ENCODE measurements at places on chromosomes 13 and 19.

DNA sequence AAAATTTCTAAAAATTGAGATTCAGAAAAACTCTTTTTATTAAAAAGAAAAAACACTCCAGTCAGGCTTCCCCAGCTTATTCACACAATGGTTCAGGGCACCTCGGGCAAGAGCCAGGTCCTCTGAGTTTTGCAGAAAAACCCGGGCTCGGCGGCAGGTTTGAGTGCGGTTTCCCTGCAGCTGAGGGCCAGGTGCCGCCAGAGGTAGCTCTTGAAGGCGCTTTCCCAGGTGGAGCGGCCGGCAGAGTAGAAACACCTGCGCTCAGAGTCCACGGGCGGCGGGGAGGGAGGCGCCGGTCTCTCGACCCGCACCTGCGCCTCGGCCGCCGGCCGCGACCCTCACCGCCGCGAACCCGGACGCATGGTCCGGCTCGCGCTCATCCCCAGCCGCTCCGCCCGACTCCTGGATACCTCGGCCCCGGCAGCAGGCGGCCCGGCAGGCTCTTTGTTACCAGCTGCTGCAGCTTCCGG lies 444 bp downstream of the PROSER1 start:
- DNase-seq: no peak

DNA sequence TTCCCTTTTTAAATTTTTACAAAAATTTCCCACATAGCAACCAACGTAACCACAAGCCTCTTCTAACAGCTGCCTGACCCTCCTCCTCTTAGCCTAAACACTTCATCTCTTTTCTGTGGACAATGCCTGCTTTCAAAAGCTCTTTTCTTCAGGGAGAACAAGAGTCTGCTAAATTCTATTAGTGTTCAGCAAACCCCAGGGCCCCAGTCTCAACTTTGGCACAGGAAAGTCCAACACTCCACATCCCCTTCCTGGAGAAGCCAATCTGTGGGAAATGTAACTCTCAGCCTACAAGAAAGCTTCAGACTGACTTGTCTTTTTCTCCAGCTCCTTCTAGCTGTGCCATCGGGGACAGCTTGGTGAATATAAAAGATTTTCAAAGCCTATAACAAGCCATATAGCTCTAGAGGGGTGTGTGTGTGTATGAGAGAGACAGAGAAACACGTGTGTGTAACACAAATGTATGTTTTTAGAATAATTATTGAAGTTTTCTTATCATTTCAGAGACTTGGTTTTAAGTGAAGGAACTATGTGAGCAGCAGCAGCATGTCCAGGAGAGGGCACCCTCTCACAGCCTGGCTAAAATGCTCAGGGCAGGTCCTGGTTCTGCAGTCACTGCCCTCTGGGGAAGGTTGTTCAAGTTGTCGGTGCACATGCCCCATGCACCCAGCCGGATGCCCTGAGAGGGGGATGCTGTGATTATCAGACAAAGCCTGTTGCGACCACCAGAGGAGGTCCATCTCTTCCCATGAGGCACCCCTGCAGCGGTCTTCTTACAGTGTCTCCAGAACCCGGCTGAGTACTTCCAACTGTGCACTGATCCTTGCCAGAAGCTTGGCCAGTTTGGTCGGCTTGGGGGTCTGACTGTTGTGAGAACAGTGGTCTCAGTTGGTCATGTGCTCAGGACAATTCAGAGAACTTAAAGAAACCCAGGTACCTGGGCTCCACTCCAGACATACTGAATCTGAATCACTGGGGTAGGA lies 34.4 kb downstream of the CCDC70 start:
- no peak for DNase-seq

DNA sequence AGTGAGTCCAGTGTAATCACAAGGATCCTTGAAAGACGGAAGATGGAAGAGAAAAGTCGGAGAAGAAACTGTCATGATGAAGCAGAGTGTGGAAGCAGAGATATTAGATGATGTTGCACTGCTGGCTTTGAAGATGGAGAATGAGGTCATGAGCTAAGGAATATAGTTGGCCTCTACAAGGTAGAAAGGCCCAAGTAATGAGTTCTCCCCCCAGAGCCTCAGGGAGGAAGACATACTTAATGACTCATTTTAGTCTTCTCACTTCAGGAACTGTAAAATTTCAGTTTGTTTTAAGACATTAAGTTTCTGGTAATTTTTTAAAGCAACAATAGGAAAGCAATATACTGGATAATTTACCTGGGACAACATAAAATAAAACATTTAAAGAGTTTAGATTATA lies 1331.5 kb upstream of the PCDH20 start:
- DNase-seq: no peak

DNA sequence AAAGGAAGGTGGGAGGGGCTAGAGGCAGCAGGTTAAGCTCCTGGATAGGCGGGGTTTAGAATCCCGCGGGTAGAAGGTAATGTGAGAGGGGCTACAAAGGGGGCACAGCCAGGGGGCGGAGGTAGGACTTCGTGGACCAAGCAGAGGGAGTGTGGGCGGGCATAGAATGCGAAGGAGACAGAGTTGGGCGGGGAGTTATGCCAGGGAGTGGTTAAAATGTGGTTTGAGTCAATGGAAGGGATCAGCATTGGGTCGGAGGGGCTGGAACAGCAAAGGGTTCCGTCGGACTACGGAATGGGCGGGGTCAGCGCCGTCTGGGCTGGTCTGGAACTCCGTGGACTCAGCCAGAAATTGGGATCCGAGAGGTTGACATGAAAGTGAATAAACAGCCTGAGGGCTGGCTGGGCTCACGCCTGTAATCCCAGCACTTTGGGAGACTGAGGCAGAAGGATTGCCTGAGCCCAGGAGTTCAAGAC lies 3.0 kb downstream of the LTBP4 start:
- no peak for DNase-seq

- DNase-seq: no peak
Observed at GRCh38 chr13:68748038-68748437, 1359.6 kb upstream of the ATXN8OS start.

- DNase-seq: no peak
Observed at GRCh38 chr13:73341748-73342147, 282.9 kb downstream of the KLF5 start.

- DNase-seq: no peak
Observed at GRCh38 chr13:112782429-112783010, 92.7 kb downstream of the ATP11A start.

DNA sequence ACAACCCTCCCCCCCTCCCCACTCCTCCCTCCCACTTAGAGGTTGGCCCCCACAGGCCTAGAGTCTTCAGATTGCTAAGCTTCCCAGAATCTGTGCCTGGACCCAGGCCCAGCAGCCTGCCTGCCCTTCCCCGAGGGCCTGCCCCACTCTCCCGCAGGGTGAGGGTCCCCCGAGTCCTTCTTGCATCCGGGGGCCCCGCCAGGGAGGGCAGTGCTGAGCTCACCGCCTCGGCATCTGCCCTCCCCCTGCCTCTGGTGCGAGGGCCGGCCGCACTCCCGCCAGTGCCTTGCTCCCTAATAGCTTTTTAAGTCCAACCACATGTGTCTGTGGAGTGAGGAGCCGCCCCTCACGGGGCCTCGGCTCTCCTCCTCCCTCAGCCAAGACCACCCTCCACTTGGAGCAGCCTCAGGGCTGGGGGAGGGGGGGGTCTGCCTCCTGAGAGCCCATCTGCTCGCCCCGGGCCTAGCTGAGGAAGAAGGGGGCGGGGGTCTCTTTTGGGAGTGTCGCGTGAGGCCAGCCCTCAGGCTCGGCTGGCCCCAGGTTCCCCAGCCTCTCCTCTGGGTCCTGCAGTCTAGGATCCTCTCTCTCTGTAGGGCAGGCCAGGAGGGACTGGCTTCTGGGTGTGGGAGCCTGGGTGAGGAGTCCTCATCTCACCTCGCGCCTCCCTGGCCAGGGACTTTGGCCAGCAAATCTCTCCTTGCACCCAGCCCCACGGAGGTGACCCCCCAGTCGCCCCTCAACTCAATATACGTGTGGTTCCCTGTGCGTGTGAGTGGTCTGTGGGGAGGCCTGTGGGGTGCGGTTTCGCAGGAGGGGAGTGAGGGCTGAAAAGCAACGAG lies 47.2 kb downstream of the LYL1 start:
- no peak for DNase-seq

DNA sequence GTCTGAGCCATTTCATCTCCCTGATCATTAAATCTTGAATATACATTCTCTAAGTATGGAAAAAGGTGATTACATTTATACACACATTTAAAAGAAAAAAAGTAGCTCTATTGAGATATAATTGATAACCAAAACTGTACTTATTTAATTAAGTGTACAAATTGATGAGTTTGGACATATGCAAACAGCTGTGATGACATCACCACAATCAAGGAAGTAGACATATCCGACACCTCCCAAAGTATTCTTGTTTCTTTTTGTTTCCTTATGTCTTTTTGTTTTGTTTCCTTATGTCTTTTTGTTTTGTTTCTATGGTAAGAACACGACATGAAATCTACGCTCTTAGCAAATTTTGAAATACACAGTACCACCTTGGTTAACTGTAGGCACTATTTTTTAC lies 1393.9 kb upstream of the MIR17HG start:
- DNase-seq: no peak

DNA sequence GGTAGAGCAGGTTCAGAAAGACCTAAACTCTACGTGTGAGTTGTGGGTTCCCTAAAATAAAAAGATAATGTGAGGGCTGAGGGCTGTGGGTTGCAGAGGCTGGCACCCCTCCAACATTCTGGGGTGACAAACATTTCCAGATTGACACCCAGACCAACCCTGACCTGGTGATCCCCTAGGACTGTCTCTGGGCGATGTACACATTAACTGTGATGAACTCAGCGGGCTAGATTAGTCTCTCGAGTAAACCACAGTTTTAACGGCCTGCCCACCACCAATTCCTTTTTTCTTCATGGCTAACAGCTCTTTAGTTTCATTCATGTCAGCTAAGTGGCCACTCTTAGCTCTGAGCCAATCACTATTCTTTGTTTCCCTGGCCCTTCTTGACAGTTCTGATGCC lies 24.8 kb downstream of the SIAH3 start:
- DNase-seq: no peak

- DNase-seq: no peak
Observed at GRCh38 chr19:35379992-35380391, 9.1 kb downstream of the GPR42 start.

DNA sequence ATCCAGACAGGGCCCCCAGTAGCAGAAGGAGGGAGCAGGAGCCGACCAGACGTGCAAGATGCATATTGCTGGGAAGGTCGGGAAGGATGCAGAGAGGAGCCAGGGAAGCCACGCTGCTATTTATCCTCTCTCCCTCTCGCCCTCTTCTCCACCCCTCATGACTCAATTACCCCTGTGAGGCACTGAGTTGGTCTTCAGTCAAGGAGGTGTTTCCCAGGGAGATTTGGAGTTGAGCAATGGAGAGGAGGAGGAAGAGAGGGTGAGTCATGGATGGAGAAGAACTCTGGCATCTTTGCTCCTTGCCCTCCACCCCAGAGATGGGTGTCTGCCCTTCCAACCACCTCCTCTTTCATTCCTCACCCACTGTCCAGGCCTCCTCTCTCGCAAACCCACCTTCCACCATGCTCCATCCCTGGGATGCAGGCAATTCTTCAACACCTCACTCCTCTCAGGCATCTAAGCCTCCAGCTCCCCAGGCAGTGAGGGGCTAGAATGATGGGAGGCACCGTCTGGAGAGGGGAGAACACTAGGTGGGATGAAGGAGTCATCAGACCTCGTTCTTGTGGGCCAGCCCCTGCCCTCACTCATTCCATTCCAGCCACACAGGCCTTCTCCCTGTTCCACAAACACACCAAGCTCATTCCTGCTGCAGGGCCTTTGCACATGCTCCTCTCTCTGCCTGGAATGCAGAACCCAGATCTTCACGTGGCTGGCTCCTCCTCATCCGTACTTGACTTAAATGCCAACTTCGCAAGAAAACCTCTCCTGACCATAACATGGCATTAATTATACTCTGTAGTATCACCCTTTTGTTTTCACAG lies at the start of gene SBSN:
TSS of gene SBSN (minus strand) at position 94 of the 821 bp plus-strand sequence. CDS start at position 64, 30 bp downstream.
- DNase-seq: no peak

DNA sequence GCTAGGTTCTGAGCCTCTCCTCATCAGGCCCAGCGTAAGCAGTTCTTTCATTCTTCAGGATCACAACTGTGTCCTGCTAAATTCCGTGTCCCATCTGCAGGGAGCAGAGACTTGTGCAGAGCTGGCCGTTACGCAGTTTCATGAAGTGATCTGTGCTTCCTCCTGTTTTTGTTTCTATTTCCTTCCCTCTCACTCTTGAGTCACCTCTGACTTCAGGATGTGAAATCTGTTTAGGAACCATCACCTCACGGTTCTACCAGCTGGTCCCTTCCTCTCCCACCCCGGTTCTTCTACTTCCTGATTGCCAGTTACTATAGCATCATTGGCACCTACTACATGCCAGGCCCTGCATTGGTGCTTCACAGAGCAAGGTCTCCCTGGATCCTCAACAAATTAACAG lies 8.5 kb downstream of the MAU2 start:
- no peak for DNase-seq

DNA sequence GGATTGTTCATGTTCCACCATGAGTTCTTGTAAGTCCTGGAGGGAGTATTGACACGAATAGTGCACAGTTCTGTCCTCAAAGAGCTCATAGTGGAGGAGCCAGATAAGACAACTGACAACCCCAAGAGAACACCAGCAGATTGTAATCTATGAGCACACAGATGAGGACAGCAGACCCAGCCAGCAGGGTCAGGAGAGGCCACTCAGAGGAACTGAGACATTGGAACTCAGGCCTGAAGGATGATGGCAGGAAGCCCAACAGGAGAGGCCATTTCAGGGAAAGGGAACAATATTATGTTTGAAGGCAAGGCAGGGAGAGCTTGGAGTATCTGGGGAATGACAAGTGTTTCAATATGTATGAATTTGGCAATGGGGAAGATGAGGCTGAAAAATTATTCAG lies 63.7 kb upstream of the IPO5 start:
- no peak for DNase-seq

GRCh38 chr19:11549386-11549953 lies 9.6 kb downstream of the ELOF1 start:
- DNase-seq: no peak

- DNase-seq: no peak
Observed at GRCh38 chr13:99657848-99658260, 156.6 kb downstream of the TM9SF2 start.

DNA sequence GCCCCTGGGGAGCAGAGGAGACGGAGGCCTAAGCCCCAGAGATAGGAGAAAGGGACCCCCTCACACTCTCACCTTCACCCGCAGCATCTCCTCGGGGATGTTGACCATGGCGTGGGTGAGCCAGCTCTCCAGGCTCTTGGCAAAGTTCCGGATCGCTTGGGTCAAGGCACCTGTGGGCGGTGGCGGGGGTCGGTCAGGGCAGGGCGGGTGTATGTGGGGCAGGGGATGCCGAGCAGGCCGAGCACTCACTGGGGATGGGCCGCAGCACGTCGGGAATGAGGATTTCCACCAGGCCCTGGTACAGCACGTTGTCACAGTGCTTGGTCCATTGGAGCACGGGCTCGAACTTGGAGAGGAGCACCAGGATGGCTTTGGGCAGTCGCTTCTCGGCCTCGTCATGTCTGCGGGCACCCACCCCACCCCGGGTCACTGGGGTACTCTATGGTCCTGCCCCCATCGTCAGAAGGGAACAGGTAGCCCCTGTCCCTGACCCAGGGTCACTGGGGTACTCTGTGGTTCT lies 13.1 kb downstream of the DCAF15 start:
- no peak for DNase-seq

- DNase-seq: no peak
Observed at GRCh38 chr19:4976401-4977298, 7.7 kb downstream of the KDM4B start.

GRCh38 chr19:41945135-41945766 lies 13.9 kb downstream of the RABAC1 start:
- DNase-seq: no peak
